Stimulated activated CD8-positive, alpha-beta memory T cell treated with anti-CD3 and anti-CD28 coated beads, Interleukin-12 subunit alpha, Interleukin-12 subunit beta, amount 100 ng/mL, for 4 hours (primary cell): ENCODE measurements at places on chromosomes 6 and 20.

- DNase-seq: no peak
Measured at GRCh38 chr20:51512645-51513044, 29.9 kb downstream of the NFATC2 start.

DNA sequence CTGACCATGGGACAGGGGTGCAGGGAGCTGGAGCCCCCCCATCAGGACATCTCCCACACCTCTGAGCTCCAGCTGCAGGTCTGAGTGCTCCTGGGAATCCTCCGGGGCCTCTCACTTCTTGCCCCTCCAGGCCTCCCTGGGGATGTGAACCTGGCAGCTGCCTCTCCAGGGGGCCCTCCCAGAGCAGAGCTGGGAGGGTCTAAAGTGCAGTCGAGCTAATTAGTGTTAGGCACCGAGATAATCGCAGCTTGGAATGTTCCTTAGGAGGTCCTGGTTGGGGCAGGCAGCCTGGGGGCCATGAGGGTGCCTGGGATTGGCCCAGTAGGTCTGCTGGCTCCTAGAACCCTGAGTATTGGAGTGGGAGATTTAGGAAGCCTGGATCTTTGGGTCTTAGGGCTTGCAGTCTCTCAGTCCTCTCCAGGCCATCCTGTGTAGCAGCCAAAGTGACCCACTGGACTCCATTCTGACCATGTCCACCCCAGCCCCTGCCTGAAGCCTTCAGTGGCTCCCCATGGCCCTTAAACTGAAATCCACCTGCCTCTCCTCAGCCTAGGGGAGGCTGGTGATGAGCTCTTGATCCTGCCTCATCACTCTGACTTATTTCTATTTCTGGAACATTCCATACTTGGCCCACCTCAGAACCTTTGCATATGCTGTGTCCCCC lies 26.0 kb downstream of the CEBPB start:
- DNase-seq: no peak

- no peak for DNase-seq
Measured at GRCh38 chr6:56657354-56657753, 14.7 kb upstream of the DST start.

DNA sequence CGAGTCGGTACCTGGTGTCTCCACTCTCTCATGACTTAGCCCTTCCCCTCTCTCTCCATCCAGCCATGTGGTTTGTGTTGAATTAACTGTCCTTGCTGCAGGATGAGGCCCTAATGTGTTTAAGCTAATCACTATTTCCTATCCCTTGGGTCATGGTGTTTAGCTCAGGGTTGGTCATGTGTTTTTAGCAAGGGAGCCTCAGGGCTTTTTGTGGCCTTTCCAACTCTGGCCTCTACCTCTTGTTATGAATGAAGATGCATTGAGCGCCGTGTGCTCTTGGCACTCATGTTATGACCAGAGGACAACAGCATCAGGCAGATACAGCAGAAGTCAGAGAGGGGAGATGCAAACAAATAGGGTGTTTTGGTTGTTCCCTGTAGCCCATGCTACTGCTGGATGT lies 674.2 kb upstream of the FLRT3 start:
- DNase-seq: no peak

DNA sequence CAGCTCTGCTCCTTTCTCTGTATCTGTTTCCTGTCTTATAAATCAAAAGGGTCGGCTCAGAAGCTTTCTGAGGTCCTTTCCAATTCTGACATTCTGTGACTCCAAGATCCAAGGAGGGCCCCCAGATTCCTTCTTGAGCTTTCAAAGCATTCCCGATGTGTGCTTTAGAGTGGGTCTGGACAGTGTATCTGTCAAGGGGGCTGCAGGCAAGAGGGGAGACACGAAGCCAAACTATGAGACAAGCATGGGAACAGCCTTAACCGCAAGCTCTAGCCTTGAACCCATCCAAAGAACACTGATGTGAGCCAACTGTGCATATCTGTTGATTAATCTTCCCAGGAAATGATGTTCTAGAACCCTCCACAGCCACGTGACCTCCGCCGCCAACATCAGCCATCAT lies 73.8 kb downstream of the TSHZ2 start:
- DNase-seq: no peak
